ENCODE measurements at places on chromosomes 5 and 9. TPM values are rescaled to one million over a fixed set of nuclear protein-coding genes. Genes with fewer than 3 reads are reported as not detected.
A peak's percentile ranks its signal among the peaks of the same experiment; 100 is the strongest.

DNA sequence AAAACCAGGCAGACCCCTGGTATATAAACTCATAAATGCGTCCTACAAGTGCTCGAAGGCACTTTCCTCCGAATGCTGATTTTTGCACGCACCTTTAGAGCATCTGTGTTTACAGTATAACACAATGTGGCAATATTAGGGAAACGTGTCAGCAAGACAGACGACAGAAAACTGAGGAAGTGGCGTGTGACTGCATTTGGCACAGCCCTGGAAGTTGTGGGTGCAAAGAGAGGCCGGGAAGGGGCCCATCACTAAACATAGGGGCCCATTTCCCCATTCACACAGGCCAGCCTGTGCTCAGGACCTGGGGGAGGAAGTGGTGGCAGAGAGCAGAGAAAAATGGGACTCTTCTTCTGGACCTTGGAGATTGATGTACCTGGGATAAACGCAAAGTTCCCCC is 48.2 kb downstream of the RASGEF1C start:
- DNase-seq, result no peak

- DNase-seq, result no peak
These were observed 369.6 kb upstream of the GRAMD2B start for GRCh38 chr5:126053630-126054029.

DNA sequence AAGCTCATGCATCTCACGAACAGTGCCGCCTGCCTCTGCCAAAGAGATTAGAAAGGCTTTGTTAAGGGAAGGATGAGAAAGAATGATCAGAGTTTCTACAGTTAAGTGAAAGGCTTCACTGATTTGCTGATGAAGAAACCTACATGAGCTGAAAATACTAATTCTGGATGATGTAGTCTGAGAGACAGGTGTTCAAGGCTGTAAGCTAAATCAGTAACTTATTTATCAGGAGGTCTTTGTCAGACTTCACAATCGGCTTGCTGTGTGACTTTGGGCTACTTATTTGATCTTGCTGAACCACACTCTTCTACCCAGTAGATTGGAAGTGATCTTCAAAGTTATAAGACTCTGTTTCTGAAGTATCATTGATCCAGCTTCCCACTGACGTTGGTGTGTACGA is 264.2 kb downstream of the RAB3C start:
- DNase-seq, result no peak

GRCh38 chr5:60312098-60312497 is 387.9 kb downstream of the DEPDC1B start:
- DNase-seq, result no peak

DNA sequence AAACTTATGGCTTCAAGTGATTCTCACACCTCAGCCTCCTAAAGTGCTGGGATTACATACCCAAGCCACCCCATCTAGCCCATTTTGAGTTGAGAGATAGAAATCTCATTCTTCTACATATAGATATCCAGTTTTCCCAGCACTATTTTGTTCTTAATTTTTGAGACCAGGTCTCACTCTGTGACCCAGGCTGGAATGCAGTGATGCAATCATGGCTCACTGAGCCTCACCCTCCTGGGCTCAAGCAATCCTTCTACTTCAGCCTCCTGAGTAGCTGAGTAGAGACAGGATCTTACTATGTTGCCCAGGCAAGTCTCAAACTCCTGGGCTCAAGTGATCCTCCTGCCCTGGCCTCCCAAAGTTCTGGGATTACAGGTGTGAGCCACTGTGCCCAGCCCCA is 60.9 kb upstream of the CTNNA1 start:
- no peak for DNase-seq

GRCh38 chr9:21579247-21579671 is 97.1 kb upstream of the IFNE start:
- no peak for DNase-seq

- DNase-seq, result peak; percentile 70
These were observed 145.7 kb downstream of the ARHGAP26 start for GRCh38 chr5:142915813-142916424.

DNA sequence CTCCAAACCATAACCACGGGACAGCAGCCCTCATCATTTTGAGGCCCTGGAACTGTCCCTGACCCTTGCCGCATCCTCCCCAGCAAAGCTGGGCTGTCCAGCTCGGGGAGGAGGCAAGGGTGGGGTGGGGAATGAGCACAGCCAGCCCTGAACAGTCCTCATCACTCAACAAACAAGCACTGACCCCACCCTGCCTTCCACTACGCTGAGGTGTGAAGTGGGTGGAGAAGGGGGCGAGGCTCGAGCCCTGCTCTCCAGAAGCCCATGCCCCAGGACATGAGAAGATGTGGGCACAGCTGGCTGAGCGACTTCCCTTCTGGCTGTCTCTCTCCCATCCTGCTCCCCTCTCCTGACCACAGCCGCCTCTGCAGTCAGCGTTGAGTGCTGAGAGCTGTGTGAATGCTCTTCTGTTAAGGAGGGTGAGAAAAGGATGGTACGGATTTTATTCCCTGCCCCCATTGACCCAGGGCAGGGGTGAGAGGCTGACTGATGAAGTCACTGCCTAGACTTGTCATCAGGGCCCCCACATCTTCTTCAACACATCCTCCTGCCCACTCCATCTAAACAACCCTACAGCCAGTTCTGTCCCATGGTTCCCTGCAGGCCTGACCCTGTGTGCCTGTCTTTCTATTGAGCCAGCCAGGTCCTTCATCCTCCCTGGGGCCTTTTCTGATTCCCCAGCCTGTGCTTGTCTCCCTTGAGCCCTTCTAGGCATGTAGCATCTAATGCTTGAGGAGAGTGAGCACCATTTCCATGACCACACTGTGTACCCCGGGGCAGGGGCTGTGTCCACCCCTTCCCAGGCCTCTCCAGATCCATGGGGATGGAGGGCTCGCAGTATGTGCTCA is 276.0 kb downstream of the FSTL4 start:
- no peak for DNase-seq

DNA sequence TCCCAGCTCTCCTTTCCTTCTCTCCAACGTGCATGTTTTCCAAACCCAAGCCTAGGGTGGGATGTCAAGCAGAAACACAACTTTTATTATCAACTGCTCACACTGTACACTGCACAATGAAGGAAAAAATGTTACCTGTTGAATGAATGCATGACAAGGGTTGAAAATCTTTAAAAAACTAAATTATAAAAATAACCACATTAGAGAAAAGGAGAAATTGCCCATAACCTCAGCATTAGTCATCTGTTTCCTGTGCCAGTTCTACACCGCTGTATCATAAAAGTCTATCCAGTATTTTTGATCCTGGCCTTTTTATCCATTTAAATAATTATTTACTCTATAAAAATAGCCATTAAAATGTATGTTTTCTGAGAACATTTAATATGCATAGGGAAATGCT is 101.1 kb downstream of the APBA1 start:
- no peak for DNase-seq

DNA sequence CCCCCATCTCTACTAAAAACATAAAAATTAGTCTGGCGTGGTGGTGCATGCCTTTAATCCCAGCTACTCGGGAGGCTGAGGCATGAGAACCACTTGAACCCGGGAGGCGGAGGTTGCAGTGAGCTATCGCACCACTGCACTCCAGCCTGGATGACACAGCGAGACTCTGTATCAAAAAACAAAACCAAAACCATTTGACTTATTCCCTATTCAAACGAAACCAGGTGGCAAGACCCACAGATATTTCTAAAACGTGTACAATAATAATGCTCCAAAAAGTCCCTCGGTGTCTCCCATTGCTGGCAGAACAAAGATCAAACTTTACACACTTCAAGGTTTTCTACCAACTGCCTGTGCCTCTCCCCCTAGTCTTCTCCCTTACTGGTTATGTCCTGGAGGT is 29.8 kb downstream of the HMGCR start:
- DNase-seq, result no peak

GRCh38 chr5:24547132-24547531 is 97.6 kb downstream of the CDH10 start:
- no peak for DNase-seq

GRCh38 chr5:65163698-65164097 is 318.0 kb downstream of the ADAMTS6 start:
- DNase-seq, result no peak

DNA sequence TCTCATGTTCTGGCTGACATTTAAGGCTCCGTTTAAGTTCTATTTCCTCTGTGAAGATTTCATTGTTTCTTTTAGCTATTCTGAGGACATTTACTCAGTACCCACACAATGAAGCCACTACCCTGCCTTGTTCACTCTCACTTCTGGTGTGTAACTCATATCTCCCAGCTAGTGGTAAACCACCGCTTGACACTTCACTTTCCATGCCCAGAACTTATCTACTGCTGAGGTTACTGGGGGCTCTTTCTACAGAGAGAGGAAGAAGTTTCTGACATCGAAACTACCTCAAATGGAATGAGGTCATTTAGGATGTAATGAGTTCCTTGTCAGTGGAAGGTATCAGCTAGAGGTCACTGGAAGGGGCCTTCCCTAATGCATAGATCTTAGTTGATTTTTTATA is 501.5 kb downstream of the DMAC1 start:
- DNase-seq, result no peak

- no peak for DNase-seq
These were observed 446.2 kb downstream of the SEMA5A start for GRCh38 chr5:9099689-9100088.

- peak; percentile 73 for DNase-seq
These were observed 231.0 kb downstream of the CDK5RAP2 start for GRCh38 chr9:120348951-120349429.

- DNase-seq, result no peak
These were observed 86.3 kb downstream of the ZNF618 start for GRCh38 chr9:113962396-113962795.

DNA sequence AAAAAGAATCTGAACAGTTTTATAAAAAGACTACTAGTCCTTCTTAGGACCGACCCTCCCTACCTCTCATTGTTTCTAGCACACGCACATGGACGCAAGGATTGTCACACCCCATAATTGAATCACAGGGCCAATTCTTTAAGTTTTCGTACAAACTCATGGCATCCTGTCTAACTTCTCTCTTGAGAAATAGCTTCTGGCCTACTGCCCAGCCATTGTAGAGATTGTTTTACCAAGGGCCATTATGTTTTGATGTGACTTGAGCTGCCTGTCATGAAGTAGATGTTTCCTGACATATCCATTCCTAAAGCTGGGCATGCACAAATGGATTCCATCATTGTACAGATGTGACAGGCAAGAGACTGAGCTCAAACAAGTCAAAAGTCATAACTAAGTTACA is 1672.1 kb upstream of the C9orf72 start:
- DNase-seq, result no peak

GRCh38 chr9:79061752-79062616 is 509.8 kb upstream of the TLE4 start:
- no peak for DNase-seq

- peak; percentile 82 for DNase-seq
These were observed 368.4 kb upstream of the CCNH start for GRCh38 chr5:87780831-87781760.

Gene CAMK2A
- total RNA-seq, result 0.14 TPM

Gene RORB
- total RNA-seq, result 8.7 TPM

Gene STKLD1
- total RNA-seq, result 1.6 TPM
